ENCODE measurements at places on chromosomes 4 and X.

- DNase-seq: no peak
These were observed 312.5 kb upstream of the ANXA10 start for GRCh38 chr4:167779864-167780263.

DNA sequence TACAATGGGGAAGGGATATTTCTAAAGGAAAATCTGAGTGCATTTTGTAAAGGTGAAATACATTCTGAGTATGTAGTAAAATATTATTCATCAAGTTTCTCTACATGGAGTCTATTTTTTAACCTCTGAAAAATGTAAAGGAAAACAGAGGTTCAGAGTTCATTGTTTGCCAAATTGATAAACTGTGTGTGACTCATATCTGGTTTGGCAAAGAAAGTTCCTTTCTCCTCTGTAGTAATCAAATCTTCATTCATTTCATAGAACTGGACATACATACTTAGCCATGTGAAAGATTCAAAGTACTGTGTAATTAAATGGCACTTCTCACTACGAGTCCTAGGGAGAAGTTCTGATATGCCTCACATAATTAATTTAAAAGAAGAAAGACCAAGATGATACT, 61.6 kb downstream of the HPGD start:
- DNase-seq: no peak

- DNase-seq: no peak
These were observed 108.7 kb downstream of the DHRSX start for GRCh38 chrX:2391869-2392606.

DNA sequence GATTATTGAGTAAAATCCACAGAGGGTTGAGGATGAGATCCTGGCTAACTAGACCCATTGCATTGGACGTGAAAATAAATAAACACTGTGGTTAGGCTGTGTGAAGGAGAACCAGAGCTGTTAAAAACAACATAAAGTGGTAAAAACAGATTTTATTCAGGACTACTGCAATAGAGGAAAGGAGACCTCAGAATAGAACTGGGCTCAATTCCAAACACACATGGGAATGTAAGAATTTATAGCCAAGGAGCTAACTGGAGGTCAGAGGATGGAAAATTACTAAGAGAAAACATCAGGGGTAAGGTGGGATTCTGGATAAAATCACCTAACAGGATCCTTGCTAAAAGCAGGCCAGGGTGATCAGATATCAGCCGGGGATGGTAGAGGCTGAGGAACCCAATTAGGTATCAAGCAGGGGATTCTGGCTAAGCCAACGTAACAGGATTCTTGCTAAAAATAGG, 112.4 kb downstream of the RNF150 start:
- no peak for DNase-seq

GRCh38 chrX:30183554-30183953, 31.8 kb upstream of the MAGEB2 start:
- no peak for DNase-seq

DNA sequence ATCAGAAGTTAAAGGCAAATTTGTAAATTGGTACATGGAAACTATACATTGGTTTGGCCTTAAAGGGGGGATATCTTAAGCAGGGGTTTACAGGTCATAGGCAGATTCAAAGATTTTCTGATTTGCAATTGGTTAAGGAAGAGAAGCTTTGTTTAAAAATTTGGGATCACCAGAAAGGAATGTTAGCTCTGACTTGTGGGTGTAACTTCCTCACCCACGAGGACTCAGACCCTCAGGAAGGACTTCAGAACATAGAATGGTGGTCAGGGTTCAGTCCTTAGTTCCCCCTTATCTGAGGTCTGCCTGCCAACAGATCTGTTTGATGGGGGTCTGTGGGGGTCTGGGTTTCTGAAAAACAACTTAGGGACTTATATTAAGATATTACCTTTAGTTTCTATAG, 427.4 kb upstream of the DIPK2B start:
- no peak for DNase-seq

GRCh38 chr4:123580981-123581664, 184.5 kb downstream of the SPRY1 start:
- DNase-seq: no peak

DNA sequence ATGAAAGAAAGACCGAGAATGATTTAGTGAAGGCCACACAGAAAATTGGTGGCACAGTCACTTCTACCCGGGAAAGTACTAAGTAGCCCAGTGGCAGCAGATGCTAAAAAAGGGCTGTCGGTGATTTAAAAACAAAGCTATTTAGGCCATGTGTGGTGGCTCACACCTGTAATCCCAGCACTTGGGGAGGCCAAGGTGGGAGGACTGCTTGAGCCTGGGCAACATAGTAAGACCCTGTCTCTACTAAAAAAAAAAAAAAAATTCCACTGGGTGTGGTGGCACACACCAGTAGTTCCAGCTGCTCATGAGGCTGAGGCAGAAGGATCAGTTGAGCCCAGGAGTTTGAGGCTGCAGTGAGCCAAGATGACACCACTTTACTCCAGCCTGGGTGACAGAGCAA, 144.2 kb downstream of the CBR4 start:
- DNase-seq: no peak

DNA sequence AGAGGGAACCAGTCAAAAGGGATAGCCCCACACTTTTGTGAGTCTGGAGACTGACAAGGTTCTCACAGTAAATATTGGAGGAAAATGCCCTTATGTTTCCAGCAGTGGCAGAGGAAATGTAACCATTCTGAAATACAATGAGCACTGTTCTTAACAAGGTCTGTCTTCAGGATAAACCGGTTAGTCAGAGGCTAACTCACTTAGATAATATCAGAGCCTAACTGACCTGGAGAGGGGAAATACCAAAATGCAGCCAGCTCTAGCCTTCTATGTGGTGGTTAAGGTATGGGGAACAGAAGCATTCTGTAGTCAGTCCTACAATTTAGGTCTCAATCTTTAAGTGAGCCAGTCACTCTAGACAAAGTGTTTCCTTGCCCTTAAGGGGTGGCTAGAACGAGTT, 70.8 kb downstream of the TBCK start:
- no peak for DNase-seq

DNA sequence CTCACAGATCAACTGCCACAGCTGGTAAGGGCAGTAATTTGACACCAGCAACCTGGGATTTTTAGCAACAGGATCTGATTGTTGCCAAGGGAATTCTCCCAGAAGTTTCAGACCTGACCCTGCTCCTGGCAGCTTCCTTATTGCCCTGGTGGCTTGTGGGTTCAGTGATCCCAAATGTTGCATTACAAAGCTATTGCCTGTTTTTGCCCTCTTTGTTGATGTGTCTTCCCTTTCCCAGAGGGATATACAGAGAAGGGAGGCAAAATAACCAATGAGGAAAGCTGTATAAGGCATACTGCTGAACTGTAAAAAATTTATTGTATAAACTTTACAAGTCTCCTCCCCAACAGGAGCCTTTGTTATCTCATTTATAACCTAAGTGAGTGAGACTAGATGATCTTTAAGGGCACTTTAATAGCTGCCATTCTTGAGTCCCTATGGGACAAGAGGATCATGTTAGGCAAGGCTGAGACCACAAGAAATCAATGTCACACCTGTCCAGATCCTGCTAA, 22.2 kb downstream of the VSIG4 start:
- DNase-seq: no peak

DNA sequence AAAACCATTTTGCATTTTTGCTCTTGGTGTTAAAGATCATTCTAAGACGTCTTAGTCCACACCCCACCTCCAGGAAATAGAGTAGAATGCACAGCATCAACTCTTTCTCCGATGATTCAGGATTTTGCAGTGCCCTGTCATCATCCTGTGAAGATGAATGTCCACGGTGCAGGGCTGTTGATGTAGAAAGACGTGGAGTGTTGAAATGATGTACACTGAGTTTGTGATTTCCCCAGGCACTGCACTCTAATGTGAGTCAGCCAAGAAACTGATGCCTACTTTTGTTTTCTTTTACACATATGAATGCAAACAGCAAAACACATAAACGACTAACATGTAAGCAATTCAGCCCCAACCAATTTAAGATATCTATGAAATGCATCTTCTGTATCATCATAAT, 10.5 kb downstream of the LGI2 start:
- DNase-seq: no peak

DNA sequence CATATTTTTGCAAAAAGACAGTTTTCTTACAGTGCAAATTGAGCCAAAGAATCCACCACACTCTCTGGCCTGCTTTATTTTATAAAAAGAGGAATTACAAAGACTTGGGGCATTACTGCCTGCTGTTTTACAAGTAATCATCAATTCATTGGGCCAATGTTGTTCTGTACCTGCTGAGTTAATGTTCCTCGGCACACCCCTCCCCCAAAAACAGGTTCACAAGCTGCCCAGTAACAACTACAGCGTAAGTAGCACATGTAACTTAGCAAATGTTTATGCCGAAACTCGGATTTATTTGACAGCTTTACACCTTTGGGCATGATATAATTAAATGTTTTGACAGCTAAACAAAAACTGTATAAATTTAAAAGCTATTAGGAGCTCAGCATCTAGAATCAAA, 214.6 kb upstream of the MAB21L2 start:
- no peak for DNase-seq

DNA sequence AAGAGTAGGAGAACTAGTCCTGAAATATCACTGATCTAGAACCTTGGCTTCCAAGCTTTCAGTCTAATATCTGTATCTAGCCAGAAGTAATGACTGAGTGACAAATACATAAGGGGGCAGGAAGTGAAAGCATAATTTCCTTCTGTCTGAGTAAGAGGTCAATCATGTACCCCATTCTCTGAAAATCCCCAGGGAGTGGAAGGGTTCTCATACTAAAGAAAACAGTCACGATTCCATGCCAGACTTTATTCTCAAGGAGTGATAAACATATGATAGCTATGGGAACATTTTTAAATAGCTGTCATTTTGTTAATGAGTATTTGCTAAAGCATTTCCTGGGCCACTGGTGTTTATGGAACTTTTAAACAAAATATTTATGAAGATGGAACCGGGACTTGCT, 308.5 kb downstream of the ARHGAP24 start:
- DNase-seq: no peak

- no peak for DNase-seq
These were observed 1.0 kb upstream of the ACSL1 start for GRCh38 chr4:184826691-184827270.

DNA sequence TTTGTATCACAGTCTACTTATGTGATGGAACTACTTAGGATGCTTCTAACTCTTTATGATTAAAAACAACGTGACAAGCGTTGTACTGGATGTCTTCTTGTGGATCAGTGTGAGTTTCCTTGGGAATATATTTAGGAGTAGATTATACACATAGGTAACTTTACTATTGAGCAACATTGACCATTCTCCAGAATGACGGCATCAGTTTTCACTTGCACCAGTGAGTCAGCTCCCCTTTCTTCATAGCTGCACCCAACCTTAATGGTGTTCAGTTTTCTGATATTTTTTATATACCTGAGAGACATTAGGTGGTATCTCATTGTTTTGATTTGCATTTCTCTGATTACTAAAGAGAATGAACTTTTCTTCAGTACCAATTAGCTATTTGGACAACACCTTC, 343.9 kb downstream of the ADGRL3 start:
- DNase-seq: no peak

DNA sequence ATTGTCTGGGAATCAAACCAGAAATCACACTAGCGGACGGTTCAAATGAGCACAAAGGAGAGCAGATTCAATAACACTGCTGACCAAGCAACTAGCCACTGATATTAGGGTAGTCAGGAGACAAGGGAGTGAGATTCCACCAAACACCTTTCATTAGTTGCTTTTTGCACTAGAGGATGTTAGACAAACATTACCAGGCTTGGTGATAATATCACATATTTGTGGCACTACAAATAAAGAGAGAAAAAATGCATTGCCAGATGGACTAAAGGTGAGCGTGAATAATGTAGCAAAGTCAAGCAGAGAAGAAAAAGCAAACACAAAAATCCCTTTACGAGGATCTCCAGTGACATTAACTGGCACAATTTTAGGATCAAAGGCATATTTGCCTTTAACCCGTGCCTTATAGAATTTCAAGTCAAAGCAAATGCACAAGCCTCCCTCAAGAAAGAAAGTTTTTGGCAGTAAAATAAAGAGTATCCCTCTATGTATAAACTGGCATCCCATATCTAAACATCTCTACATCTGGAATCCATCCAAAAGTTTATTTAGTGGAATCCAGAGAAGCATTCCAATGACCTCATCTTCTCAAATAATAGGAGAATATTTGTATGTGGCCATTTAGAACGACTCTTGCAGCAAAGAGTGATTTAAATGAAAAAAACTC, 290.9 kb downstream of the KCTD8 start:
- DNase-seq: no peak
